Skeletal muscle cell (primary cell): ENCODE measurements at places on chromosomes 7 and 10.
A peak's percentile ranks its signal among the peaks of the same experiment; 100 is the strongest.

- DNase-seq: peak; percentile 47
Measured at GRCh38 chr10:16843252-16843870, 26.1 kb upstream of the RSU1 start.

- no peak for DNase-seq
Measured at GRCh38 chr10:35140126-35140525, 13.5 kb downstream of the CREM start.

DNA sequence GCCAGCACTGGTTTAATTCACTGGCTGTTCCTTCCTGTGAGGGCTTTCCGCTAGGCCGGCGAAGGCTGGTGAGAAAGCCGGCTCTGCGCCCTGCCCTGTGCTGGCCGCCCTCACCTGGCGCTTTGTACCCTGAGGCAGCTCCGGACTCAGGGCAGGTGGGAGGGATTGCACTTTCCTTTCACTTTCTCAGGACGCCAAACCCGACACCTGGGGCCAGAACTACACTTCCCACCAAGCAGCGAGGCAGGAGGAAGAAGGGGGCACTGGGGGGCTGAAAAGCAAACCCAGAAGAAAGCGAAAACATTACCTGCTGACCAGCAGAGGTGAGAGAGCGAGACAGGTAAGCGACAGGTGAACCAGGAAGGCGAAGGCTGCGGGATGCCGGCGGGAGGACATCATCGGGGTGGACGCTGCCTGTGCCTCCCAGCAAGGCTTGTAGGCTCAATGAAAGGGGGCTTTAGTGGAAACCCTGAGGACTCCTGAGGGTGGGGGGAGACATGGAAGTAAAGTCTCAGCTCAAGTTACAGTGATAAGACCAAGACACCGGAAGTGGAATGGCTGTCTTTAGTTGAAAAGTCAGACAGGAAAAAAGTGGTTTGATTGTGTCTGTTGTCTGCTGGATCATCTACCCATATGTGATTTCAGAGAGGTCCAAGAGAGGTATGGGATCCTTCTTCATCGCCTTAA is at the start of gene RAB19:
Gene RAB19, plus strand, starts transcription at position 181 of the 687 bp plus-strand sequence. CDS start 3,589 bp downstream, outside the sequence.
- DNase-seq: no peak

DNA sequence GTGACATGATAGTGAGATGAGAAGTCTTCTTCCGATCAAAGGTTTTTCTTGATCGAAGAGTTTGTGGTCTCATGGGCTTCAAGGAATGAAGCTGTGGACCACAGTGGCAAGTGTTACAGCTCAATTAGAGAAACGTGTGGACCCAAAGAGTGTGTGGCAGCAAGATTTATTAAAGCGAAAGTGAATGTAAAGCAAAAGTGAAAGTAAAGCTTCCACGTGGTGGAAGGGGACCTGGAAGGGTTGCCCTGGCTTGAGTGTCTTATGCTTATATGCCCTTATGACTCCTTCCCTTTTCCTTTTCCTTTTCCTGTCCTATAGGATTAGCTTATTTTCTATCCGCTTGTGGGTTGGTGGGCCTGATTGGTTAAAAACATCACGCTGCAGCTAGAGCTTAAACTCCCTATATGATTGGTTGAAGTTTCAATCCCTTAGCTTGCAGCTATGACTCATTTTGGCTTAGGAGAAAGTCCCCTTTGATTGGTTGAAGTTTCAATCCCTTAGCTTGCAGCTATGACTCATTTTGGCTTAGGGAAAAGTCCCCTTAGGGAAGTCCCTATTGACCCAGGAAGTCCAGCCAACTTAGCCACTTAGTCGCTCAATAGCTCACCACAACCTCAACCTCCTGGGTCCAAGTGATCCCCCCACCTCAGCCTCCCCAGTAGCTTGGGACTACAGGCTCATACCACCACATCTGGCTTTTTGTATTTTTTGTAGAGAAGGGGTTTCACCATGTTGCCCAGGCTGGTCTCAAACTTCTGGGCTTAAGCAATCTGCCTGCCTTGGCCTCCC is 34.7 kb downstream of the MRPS24 start:
- no peak for DNase-seq

DNA sequence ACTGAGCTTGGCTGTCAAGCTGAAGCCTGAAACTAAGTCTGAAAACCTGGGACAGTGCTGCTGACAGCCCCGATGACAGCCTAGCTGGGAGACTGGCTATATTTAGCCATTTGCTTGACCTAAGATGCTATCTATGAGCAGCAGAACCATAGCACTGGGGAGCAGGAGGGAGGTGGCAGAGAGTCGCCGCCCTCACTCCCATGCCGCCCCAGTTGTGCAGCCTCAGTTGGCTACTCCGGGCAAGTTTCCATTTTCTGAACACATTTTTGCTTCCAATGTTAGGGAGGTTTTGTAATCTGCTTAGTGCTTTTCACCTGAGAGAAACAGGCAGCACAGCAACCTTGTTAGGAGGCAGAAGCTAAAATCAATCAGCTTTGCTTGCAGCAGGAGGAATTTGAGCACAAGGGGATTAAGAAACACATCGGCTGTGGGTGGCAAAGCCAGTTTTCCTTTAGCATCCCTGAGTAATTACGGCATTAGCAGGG is 20.4 kb upstream of the C10orf71 start:
- no peak for DNase-seq

- DNase-seq: no peak
Measured at GRCh38 chr7:155377838-155378579, 79.9 kb upstream of the EN2 start.

- no peak for DNase-seq
Measured at GRCh38 chr10:22158426-22158825, 59.4 kb downstream of the EBLN1 start.

DNA sequence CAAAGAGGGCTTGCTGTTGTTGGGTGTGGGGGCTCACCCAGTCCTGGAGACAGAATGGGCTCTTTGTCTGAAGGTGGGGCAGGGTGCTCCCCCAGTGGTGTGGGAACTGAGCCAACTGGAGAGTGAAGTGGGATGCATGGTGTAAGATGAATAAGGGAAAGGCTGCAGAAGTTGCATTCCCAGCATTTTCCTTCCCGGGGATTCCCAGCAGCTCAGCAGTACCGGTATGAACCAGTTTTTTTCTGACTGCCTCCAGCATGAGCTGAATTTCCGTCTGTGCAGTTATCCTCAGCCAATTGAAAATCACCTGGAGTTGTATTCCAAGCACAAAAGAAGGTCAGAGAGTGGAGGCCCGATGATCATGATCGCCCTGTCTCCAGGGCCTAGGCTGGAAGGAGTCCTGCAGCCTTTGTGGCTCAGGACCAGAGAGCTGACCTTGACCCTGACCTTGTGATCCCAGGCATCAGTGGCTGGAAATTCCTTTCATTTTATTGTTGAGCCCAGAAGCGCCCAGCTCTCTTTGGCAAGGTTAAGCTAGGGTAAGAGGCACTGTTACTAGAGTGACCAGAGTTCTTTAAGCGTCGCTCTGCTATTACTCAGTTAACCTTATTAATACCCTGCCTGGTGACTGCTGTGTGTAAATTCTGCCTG is 33.4 kb downstream of the OGDH start:
- DNase-seq: peak; percentile 49

DNA sequence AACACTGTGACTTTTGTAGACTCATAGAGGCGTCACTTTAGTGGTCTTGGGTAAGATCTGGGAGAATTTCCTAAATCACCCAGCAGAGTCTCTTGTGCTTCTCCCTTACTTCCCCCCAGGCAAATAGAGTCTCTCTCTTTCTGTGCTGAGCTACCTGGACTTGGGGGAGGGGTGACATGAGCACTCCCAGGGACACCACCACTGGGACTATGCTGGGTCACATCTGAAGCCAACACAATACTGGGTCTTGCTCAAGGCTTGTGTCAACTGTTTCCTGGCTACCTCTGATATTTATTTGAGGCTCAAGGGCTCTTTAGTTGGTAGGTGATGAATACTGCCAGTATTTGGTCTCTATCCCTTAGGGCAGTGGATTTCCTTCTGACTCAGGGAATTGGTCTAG is 214.6 kb upstream of the TPK1 start:
- no peak for DNase-seq

GRCh38 chr7:131733604-131734003 is 177.2 kb upstream of the PODXL start:
- no peak for DNase-seq

DNA sequence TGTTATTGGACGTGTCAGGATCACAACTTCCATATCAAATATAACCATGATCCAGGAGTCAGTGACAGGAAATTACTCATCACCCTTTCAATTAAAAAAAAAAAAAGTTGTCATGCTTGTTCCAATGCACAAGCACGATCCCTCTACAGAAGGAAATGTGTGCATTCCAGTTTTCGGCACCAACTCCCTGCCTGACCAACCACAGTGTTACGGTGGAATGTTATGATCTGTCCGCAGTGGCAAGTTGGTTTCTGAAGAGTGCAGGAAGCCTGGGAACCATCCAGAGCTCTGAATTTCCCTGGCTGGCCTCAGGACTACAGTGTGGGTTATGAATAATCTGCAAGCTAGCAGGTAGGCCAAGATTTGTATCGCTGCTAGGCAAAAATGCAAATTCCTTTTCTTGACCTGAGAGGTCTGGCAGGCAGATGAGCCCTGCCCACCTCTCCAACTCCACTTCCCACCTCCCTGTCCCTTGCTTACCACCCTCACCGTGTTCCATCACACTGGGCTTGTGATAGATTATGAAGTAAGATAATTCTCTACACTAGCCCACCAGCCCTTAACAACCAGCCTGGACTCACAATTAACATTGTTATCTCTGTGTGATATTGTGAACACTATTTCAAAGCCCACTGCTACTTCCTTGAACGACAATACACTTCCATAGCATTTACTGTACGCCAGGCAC is 20.4 kb downstream of the FRMPD2 start:
- DNase-seq: peak; percentile 8

DNA sequence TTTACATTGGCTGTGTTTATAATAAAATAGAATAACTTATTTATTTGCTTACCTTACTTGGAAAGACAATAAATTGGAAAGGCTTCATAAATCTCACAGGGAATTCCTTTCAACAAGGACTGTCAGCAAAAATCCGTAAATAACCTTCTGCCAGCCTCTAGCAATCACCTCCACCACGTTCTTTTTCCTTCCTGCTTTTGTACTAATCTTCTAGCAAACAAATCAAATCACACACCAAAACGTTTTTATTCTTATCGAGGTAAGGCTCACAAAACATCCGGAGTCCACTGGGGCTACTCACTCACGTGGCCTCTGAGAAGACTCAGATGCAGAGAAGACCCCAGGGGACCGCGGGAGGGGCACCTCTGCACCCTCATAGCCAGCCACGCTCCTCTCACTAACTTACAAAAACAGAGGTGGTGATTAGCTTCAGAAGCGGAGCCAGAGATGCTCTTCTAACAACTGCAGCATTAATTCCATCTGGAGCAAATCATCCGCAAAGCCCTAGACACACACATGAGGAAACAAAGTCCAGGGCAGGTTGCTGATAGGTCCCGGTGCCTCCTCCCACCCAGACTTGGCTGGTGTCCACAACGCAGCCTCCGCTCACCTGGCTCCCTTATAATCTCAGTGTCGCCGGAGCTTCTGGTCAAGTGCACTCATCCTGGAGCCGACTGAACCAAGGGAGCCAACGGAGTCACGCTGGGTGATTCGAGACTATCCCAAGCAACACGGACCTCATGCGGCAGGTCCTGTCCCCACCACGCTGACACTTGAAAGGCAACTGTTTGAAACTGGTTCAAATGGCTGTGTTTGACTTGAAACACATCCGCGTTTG is 22.5 kb downstream of the CTBP2 start:
- no peak for DNase-seq

DNA sequence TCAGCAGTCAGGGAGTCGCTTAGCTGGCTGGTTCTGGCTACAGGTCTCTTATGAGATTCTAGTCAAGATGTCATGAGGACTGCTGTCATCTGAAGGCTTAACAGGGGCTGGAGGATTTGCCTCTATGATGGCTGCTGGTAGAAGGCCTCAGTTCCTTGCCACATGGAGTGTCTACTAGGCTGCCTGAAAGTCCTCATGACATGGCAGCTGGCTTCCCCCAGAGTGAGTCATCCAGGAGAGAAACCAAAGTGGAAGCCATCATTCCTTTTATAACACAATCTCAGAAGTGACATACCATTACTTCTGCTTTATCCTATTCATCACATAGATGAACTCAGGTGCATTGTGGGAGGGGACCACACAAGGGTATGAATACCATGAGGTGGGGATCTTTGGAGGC is 75.1 kb downstream of the EXOC6 start:
- DNase-seq: no peak

GRCh38 chr7:55939514-55940123 is 12.1 kb upstream of the MRPS17 start:
- no peak for DNase-seq

DNA sequence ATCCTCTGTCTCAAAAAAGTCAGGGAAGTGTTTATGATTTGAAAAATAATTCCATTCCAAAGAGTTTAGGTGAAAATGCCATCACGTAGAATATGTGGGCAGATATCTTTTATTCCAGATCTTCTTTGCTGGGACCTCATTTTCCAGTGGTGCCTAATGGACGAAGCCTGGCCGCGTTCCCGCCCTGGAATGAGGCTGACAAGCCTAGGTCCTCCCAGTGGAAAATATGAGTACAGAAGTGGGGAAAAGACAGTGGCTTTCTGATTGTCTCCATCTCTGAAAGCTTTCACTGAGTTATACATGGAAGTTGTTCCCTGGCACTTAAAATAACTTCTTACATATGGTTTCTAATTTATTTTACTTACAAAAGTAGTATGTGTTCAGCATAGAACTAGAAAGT is 139.4 kb downstream of the TACC2 start:
- DNase-seq: no peak

DNA sequence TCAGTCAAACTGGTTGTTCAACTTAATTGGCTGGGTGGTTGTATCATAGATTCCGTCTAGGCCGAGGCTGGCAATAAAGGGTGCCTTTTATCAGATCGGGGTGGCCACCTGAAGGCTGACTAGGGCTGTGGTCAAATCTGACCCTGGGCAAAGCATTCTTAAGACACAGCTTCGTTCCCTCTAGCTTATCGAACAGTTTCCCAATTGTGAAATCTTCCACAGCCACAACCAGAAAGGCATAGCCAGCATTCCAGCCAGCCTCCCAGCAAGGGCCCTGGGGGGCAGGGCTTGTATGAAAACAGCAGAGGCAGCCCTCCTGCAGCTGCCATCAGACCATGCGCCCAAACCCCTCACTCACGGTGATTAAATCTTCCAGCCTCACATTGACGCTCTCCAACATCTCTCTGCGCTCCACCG is 42.5 kb upstream of the TMEM213 start:
- no peak for DNase-seq

DNA sequence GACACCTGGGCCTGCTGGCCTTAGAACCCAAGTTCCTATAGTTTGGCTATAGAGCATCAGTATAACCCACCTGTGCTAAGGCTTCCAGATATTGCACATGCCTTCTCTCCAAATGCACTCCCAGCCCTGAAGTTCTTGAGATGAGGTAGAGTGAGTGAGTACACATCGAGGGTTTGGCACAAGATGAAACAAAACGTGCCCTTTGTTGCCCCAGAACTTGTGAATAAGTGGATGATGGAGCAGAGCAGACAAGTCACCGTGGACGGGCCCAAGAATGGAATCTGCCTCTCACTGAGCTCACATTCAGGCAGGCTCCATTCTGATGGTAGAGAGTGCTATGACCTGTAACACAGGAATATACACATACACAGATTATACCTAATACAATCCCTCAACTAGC is 73.0 kb upstream of the STK17A start:
- DNase-seq: no peak

DNA sequence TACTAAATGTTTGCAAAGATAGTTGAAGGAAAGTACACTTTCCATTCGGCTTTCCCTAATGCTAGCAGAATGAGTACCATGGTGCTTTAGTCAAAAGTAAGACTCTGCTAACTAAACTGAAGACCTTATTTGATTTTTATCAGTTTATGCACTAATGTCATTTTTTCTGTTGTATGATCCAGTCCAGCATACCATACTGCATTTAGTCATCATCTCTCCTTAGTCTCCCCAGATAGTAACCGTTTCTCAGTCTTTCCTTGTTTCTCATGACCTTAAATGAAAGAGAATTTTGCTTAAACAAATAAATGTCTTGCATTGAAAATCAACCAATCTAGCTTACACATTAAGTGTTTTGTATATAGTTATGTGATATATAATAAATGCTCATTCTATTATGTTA is 529.5 kb upstream of the SEMA3D start:
- no peak for DNase-seq
